SHP77 (cell line): ENCODE measurements at places on chromosomes 11 and 22.

GRCh38 chr11:47991266-47991830 lies 11.0 kb downstream of the PTPRJ start:
- peak; percentile 55 for DNase-seq

DNA sequence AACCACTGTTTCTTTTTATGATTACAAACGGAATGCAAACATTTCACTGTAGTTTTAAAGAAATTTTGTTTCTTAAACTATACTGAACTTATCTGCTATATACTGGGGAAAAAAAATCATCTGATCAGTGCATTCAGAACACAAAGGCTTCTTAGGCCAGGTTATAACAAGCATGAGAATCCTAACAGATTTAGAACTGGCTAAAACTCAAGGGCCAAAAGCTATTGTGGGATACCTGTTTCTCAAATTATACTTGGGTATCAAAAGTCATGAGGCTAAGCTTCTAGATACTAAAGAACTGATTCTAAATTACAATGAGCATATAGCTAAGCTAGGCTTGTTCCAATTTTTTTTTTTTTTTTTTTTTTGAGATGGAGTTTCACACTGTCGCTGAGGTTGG lies 29.7 kb upstream of the CHRNA10 start:
- no peak for DNase-seq

DNA sequence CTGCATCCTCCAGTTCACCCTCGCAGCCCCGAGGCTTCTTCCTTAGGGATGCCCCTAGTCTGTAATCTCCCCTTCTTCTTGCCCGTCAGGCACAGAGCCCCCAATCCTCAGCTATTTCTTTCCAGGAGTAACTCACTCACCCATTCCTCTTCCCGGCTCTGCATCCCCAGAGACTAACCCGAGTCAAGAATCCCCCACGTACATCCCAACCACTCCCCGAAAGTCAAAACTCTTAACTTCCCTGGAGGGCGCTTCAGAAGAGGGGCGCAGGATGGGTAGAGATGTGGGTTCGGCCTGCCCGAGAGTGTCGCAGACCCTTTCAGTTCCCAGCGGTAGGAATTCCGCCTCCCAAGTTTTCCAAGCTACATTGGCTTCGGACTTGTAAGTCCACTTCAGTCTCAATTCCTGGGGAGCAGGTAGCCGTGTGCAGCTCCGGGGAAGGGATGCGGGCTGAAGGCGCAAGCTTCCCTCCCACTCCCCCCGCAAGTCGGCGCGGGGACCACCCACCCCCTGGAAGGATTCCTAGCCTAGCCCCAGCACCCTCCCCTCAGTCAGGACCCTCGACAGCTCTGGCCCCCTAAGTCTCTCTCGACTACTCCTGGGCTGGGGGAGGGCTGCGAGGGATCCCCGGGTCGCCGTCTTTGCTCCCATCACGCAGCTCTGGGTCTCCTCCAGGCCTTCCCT lies 871 bp downstream of the BDNF start:
- DNase-seq, result no peak

- DNase-seq, result no peak
Observed at GRCh38 chr11:2933375-2934020, 4.3 kb upstream of the PHLDA2 start.

DNA sequence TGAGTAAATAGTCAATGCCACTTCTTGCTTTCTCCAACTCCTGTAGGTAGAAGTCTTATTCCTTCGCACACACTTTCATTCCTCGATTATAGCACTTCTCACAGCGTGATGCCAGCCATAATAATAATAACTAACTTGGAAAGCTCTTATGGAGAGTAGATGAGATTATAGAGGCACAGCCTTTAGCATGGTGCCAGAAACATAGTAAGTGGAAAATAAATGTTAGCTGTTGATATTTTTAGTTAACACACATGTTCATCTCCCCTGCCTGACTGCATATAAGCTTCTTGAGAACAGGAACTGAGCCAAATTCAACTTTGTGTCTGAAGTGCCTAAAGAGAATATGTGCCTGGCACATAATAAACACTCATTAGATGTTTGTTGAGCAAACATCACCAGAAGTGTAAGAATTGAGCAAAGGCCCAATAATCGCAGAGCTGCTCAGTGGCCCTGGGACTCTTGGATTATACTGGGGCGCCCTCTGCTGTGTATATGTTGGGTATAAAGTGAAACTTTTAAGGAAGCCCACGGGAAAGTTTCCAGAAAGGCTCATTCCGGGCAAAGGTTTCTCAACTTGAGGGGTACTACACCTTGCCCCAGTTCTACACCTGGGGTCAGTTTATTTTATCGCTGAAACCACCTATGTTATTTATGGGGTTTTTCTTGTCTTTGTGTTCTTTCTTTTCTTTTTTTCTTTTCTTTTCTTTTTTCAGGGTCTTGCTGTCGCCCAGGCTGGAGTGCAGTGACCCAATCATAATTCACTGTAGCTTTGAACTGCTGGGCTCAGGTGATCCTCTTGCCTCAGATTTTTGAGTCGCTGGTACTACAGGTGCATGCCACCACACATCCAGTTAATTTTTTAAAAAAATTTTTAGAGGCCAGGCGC lies 22.3 kb downstream of the SLN start:
- peak; percentile 22 for DNase-seq

DNA sequence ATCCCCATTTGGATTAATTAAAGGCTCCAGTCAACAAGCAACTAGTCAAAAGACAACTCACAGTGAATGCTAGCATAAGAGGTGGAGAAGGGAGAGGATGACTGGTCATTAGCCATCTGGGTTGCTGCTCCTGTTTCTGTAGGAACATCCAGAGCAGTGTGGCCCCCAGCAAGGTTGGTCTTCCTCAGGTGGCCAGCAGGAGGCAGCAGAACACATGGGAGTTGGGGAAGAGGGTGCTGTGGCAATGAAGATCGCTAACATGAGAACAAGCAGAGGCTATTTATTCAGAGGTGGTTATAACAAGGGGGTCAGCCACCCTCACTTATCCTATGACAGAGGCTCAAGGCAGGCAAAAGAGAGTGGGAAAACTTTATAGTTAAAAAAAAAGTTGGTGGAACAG lies 21.3 kb downstream of the IZUMO1R start:
- no peak for DNase-seq

GRCh38 chr11:104275992-104276391 lies 112.0 kb upstream of the PDGFD start:
- no peak for DNase-seq

GRCh38 chr22:41526830-41527799 lies 17.2 kb downstream of the POLR3H start:
- peak; percentile 16 for DNase-seq

DNA sequence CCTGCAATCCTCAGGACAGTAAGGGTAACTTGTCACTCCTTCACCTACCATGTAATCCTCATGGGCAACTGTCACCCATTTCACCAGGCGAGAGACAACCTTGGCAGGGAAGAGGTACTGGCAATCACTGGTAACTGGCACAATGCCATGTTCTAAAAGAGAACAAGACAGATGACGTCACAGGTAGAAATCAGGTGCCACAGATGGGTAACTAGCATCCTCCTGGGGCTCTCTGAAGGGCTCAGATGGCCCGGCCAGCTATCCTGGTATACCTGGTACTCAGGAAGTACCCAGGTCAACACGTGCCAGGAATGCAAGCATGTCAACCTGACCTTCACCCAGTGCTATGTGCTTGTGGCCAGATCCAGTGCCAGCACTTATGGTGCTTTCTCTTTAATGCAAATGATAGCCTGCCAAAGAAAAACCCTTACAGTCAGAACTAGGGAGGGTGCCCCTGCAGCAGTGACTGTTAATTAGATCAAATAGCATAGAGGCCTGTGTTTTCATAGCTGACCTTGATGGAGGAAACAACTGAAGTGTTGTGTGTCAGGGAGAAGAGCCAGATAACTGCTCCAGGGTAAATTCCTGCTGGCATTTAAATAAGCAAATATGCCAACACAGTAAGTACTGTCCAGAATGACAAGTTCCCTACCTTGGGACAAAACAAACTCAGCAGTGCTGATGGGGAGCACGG lies 36.2 kb downstream of the THOC5 start:
- DNase-seq, result no peak

DNA sequence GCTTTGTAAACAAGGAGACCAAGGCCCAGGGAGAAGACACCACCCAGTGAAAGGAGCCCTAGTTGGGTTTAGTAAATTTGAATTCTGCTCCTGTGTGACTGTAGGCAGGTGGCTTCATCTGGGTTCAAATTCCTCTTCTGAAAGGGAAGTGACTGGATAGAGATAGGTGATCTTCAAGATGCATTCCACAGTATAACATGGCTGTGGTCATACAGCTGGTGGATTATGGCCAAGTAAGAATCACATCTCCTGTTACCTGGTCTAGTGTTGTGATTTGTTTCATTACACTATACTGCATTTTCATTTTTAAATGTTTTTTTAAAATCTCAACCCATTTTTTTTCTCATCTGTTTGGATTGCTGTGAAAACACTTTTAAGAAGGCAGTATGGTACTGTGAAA lies 58.0 kb upstream of the PICALM start:
- no peak for DNase-seq

DNA sequence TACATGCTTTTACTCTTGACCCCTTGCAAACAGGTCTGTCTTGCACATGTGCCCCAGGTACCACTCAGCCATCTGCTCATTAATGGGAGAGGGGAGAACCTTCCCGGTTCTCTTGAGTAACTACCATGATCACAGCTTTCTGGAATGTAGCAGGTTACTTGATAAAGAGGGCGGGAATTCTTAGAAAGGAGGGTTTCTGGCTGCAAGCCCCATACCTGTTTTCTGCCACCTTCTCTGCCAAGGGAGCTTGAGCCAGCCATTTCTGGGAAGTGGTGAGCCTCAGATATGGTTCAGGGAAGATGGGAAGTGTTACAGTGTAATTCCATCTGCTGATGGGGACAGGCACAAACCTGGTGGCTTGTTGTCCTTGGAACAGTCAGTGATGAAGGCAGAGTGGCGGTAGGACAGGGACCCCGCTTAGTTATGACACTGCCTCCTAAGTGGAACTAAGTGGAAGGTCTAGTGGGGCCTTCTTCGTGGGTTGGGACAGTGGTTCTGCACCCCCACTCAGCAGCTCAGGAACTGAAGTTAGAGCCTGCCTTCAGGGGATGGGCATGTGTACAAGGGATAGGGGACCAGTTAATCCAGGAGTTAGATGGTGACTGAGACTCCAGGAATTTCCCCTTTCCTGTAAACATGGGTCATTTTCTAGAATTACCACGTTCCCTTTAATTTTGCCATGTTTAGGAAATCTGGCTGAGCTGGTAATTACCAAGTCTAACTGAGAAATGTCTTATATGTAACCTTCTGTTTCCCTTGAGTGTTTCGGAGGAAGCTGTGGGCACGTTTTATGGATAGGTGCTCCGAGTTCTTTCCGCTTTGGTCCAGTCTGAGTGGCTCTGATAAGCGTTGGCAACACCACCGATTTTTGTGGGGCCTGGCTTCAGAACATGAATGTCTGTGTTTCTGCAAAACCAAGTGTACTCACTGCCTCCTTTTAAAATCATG lies 35.3 kb downstream of the BCR start:
- DNase-seq, result no peak

- no peak for DNase-seq
Observed at GRCh38 chr11:36601155-36601554, 3.1 kb upstream of the RAG2 start.

DNA sequence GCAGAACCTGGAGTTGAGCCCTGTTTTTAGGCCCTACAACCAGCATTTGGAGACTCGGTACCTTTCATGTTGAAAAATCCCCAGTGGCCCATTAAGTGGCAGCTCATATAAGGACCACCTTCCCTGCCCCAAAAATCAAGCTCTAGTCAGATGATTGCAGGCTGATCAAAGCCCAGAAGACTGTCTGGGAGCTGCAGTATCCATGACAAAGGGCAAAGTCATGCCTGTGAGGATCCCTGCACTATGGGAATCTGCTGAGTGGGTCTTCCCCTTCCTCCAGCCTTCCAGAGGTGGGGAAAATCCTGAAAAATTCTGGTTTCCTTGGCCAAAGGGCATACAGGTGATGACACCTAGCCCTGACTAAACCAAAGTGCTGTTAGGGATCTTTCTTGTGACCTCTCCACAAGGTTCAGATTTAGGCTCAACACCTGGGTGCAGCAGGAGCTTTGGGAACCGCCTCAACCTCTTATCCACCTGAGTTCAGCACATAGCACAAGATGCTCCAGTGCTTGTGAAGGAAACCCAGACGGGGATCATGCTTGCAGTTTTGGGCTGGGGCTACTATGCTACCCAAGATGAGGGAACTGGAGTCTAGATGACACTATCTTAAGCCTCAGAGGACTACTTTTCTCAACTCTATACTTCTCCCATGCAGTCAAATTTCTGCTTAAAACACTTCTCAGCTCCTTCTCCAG lies 1.2 kb upstream of the TRIM3 start:
- no peak for DNase-seq

- no peak for DNase-seq
Observed at GRCh38 chr11:21912285-21912684, 280.6 kb upstream of the ANO5 start.

GRCh38 chr11:126308271-126308671 lies 4.4 kb downstream of the DCPS start:
- DNase-seq, result no peak

GRCh38 chr11:16082095-16083055 lies 274.0 kb downstream of the SOX6 start:
- no peak for DNase-seq

- no peak for DNase-seq
Observed at GRCh38 chr11:76947190-76947589, 86.5 kb downstream of the ACER3 start.

GRCh38 chr11:548700-549603 lies 11.6 kb downstream of the LMNTD2 start:
- DNase-seq, result no peak

GRCh38 chr11:85967457-85967856 lies 101.4 kb downstream of the PICALM start:
- no peak for DNase-seq

GRCh38 chr22:39985383-39986035 lies 9.2 kb upstream of the FAM83F start:
- DNase-seq, result no peak

DNA sequence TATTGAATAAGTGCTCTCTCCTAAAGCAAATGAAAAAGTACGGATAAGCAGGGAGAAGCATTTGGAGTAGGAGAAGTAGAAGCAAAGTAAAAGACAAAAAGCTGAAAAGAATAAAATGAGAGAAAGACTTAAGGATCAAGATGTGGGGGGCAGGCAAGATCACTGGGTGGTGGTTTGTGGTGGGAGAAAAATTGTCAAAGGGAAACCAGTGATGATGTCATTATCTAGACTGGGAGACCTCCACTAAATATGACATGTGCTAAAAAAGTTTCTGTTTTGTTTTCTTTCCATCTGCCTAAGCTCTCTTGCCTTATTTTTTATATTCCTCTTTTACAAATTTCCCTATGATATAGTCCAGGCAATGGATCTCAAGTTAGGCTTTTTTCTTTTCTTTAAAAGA lies 14.8 kb upstream of the MAML2 start:
- no peak for DNase-seq

DNA sequence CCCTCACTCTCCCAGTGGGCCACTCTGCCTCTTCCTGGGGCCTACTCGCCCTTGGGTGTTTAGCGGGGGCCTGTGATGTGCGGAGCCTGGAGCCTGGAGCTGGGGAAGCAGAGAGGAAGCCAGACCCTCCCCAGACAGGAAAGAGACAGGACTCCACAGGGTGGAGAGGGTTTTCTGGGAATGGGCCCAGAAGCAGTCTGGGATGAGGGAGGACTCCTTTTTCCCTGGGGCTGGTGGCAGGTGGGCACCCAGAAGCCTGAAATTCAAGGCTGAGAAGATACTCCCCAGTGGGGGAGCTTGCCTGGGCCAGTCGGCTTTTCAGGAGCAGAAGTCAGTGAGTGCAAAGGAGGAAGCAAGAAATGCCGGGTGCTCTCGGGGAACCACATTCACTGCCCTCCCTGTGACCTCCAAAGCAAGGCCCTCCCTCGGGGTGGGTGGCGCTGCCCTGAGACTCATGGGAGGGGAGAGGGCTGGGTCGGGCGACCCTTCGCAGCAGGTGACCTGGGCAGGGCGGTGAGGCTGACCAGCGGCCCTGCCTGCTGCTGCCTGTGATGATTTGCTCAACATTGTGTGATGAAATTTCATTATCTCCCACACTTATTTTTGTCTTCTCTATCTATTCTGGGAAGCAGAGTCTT lies 1377.4 kb downstream of the BRD1 start:
- DNase-seq, result no peak
